ENCODE measurements at places on chromosomes 6 and 20.
A peak's percentile ranks its signal among the peaks of the same experiment; 100 is the strongest.

DNA sequence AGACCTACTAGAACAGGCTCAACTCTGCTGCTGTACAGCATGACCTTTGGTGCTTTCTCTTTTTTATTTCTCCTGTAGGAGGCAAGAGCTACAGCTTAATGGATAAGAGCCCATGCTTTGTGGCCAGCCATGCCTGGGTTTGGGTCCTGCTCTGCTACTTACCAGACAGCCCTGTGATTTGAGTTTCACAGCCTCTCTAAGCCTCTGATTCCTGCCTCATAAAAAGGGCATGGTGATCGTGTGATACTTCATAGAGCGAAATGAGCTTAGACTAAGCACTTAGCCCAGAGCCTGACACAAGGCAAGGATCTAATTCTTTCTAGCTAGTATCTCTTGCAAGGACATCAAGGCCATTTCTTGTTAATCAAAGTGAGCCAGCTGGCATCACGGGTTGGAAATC lies 19.3 kb upstream of the PDE7B start:
- no peak for DNase-seq

DNA sequence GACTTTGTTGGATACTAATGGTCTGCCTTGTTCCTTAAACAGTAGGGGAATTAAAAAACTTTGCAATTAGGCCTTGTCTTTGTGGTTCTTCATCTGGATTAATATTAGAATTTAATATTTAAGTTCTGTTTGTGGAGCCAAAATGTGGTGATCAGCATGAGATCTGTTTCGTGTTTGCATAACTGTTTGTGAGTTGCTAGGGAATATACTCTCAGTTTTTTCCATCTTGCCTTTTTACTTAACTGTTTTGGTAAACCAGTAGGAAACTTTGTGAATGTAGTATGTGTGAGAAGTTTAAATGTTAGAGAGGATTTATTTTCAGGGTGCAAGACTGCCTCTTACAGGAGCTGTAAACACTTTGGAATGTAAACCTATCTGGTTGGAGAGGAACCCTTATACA lies 35.6 kb downstream of the LRRC1 start:
- peak; percentile 28 for DNase-seq

- no peak for DNase-seq
Observed at GRCh38 chr6:138507977-138508675, 8.8 kb upstream of the NHSL1 start.

- no peak for DNase-seq
Observed at GRCh38 chr6:18042536-18043145, 55.2 kb upstream of the KIF13A start.
